Right lung (tissue), 10 donors: ENCODE measurements at places on chromosomes 7 and 10. TPM values are rescaled to one million over a fixed set of nuclear protein-coding genes. Genes with fewer than 3 reads are reported as not detected.

STEAP1 gene
- 1.7 TPM for polyA plus RNA-seq

CASTOR2 gene
- polyA plus RNA-seq: 5.1 TPM

NEUROG3 gene
- polyA plus RNA-seq: not detected

TSPAN15 gene
- 44.7 TPM for polyA plus RNA-seq

CYP26C1 gene
- polyA plus RNA-seq: not detected

AKAP9 gene
- 88.3 TPM for polyA plus RNA-seq

GIMAP4 gene
- polyA plus RNA-seq: 78.0 TPM

MRPS24 gene
- 57.2 TPM for polyA plus RNA-seq

IFIT1B gene
- 1.1 TPM for polyA plus RNA-seq

TAS2R41 gene
- polyA plus RNA-seq: not detected

OR2A12 gene
- 0.03 TPM for polyA plus RNA-seq

SLC18A2 gene
- 0.13 TPM for polyA plus RNA-seq

SLC29A4 gene
- 16.9 TPM for polyA plus RNA-seq

RASSF4 gene
- 17.8 TPM for polyA plus RNA-seq

TLL2 gene
- 0.21 TPM for polyA plus RNA-seq

EIF3A gene
- 157 TPM for polyA plus RNA-seq

FOXI2 gene
- not detected for polyA plus RNA-seq

KCND2 gene
- 0.65 TPM for polyA plus RNA-seq

HOXA13 gene
- not detected for polyA plus RNA-seq

SPDYE2 gene
- polyA plus RNA-seq: 14.3 TPM

ADIRF gene
- polyA plus RNA-seq: 12.0 TPM

FAM25G gene
- not detected for polyA plus RNA-seq

ARHGAP22 gene
- polyA plus RNA-seq: 2.3 TPM

KAZALD1 gene
- 8.4 TPM for polyA plus RNA-seq
